ENCODE measurements at places on chromosomes 12 and 14.

DNA sequence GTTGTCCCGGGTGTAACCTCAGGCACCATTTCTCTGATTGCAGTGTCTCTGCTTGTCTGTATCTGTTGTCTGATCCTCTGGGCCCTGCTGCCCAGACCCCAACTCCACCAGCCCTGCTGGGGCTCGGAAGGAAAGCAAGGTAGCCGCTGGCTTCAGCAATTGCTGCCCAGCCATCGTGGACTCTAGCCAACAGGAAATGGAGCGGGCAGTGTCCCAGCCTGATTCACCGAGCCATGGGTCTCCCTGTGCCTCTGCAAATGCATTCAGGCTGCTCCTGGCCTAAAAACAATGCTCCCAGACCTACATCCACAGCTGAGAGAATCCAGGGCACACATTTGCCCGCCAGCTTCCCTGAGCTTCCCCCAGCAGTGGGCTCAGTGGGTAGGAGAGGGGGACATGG, 9.2 kb downstream of the TUNAR start:
- DNase-seq: no peak

GRCh38 chr12:71085575-71085974, 72.2 kb downstream of the TSPAN8 start:
- DNase-seq: no peak

DNA sequence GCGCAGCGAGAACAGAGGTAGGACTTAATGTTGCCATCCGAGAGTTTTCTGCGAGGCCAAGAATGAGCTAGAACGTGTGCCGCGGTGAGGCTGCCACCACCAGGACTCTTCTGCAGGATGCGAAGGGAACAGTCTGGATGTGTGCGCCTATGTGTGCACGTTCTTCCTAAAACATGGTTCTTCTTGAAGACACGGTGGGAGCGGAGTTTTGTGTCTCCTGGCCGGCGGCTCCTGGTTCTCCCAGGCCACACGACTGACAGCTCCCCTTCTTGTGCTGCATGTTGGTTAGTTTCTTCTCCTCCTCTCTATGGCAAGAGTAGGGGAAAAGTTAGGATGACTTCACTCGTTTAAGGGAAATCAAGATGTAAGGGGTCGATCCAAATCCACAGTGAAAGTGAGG, 56.2 kb upstream of the CORO1C start:
- no peak for DNase-seq

- no peak for DNase-seq
These were observed 13.5 kb downstream of the CPSF2 start for GRCh38 chr14:92135269-92135668.

DNA sequence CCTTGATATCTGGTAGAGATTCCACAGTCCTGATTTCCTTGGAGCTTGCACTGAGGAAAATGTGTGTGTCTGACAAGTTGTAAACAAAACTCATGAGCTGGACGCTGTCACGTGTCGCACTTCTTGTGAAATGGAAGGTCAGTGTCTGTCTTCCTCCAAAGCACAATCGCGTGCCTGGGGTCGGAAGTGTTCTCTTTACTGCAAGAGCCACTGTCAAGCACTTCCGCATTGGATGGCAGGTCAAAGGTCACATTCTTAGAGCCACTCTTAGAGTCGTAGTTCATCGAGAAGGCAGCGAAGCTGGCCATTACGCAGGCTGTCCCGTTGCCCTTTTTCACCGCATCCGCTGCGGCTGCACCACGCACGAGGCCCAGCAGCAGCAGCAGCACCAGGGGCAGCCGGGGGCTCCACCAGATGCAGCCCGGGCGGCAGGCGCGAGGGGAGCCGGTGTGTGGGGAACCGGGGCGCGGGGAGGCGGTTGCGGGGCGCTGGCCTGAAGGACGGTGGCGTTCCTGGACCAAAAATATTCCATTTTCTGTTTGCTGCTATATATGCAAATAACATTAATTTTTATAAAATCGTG, 45.0 kb downstream of the LRTM2 start:
- no peak for DNase-seq

DNA sequence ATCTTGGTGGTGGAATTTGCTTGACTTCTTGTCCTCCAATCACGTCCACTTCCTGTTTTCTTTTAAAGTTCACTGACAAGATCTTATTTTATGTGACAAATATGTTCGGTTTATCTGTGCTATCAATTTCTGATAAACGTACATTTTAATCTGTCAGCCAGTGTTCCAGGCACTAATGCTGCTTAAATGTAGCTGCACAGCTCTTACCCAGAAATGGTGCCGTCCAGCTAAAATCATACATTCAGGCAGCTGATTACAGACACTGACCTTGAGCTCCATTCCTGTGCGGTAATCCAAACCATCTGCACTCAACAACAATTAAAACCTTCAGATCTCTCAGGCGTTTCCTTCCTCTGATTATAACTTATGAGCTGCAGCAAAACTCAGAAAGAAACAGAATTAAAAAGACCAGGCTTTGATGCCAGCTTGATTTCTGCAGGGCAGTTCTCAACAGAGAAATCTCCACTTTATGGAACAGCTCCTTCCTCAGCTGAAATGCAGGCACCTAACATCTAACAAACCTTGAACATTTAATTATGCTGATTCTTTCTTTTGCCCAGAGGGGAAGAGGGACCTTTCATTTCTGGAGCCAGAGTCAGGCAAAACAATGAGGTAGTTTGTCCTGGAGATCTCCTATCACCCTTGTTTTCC, 26.4 kb upstream of the RASSF3 start:
- no peak for DNase-seq

DNA sequence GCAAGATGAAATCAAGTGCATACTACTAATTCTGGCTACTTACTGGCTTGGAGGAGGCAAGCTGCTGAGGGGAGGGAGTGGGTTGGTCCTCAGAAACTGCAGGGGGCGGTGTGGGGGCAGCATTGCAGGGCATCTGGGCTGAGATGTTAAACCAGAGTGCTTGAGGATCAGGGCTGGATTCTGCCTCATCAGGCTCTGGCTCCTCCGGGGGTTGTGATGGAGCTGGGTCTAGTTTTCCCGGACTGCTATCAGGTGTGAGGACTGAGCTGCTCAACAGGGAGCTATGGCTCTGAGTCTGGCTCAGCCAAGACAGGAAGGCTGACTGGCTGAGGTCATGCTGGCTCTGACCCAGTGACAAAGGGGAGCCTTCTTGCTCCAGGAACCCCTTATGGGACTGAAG, 28.6 kb downstream of the BAZ2A start:
- DNase-seq: no peak

DNA sequence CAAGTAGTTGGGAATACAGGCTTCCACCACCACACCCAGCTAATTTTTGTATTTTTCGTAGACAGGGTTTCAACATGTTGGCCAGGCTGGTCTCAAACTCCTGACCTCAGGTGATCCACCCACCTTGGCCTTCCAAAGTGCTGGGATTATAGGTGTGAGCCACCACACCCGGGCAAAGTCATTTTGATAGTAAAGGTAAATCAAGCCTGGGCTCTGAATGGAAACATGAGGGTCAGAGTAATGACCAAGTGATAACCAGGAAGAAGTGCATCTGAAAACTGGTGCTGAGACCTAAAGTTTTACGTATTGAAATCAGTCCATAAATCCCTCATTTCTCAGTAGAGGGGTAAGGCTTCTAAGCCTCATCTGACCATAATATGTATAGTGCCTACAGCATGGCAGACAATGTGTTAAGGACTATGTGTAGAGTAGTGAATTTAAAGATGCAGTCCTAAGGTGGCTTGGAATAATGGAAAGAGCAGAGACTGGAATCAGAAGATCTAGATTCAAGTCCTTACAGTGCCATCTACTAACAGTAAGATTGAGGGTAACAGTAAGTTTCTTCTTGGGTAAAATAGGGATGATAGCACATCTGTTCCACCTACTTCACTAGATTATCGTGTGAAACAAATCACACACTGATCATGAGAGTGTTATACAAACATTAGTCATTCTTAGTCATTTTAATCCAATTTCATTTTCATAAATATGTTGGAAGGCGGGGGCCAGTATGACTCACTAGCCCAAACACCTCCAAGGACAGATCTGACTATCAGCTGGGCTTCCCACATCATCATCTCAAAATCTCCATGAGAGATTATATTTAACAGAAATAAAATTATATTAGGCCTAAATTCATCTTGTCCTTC, 11.2 kb downstream of the MAP4K5 start:
- peak; percentile 76 for DNase-seq

- DNase-seq: no peak
These were observed 74.9 kb downstream of the PDE3A start for GRCh38 chr12:20443255-20443654.

DNA sequence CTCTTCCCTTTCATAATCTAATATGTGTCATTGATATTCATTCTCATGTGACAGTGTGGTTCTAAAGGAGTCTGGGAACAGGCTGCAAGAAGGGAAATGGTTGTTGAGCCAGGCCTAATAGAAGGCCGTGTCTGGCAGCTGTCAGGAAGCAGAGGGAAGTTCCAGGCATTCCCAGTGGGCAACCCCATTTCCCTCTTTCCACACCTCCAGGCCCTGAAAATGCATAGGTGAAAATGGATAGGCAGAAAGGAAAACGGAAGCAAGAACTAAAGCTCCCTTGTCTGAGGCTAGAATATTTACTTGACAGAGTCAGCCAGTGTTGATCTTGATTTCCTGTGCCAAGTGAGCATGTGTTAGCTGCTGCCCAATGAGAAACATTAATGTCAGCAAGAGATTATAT, 97.7 kb downstream of the PPM1A start:
- DNase-seq: no peak

DNA sequence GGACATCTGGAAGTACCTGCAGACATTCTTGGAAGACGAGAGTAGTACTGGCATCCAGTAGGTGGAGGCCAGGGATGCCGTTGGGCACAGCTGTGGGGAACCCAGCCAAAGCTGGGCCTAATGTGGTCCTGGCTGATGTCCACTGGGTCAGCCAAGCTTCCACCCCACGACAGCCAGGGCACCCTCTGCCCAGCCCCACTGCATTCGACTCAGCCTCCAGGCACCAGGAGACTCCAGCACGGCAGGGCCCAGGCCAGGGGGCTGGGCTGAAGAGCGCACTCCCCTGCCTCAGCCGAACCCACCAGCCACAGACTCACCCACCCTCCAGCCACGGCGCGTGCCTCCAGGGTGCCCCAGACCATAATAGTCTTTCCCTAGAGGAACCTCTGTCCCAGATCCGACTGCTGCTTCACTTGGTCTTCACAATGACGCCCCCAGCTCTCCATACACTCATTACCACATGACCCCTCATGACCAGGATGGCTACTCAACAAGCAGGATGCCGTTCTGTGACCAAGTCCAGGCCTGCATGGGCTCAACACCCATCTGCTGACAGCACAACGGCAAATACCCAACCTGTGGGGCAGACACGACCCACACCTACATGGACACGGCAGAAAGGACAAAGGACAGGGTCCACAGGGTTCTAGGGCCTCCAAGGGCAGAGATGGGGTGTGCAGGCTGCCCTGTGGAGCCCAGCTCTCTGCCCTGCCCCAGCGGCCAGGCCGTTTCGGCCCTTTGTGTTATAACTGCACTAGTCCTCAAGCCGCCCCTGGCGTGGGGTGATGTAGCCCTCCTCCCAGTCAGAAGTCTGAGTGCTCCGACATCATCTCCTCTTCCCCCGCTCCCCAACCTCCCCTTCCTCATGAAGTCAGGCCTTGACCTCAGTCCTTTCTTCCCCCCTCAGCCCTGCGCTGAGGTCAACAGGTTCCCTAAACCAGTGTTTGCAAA, 22.8 kb downstream of the ITPK1 start:
- DNase-seq: no peak

- no peak for DNase-seq
These were observed 1.3 kb downstream of the DDN start for GRCh38 chr12:48997719-48998496.

DNA sequence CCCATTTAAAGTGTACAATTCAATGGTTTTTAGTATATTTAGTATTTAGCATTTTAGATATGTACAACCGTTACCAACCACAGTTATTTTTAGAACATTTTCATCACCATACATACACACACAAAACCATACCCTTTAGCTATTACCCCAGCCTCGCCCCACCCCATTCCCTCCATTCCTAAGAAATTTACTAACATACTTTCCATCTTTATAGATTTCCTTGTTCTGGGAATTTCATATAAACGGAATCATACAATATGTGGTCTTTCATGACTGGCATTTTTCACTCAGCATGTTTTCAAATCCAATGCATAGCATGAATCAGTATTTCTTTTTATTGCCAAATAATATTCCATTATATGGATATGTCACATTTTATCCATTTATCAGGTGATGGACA, 101.5 kb downstream of the TAOK3 start:
- DNase-seq: no peak

GRCh38 chr12:111201036-111201435, 167.9 kb downstream of the PHETA1 start:
- DNase-seq: no peak

GRCh38 chr14:91396959-91397815, 20.4 kb downstream of the CCDC88C start:
- peak; percentile 38 for DNase-seq

DNA sequence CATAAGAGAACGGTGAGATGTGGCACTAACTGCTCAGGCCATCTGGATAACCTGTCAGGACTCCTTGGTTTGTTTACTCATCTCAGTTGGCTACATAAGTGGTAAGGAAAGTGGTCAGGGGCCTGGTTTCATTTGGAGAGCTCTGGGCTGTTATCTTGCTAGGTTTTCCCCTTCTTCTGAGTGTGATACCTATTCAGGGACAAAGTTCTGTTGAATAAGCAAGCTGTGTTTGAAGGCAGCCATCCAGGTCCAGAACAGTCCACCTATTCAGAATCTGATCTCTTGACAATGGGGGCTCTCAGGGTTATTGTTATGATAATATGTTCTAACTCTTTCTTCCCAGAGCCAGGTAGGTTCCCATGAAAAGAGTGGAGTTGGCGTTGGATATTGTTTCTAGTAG, 194.9 kb downstream of the PAH start:
- no peak for DNase-seq

- no peak for DNase-seq
These were observed 4.0 kb upstream of the KCNH3 start for GRCh38 chr12:49534731-49535278.

GRCh38 chr14:70858641-70859040, 48.6 kb upstream of the PCNX1 start:
- no peak for DNase-seq

- DNase-seq: no peak
These were observed 581.5 kb upstream of the TMEM132C start for GRCh38 chr12:127685491-127685890.

GRCh38 chr14:75372260-75372659, 55.6 kb upstream of the JDP2 start:
- DNase-seq: peak; percentile 21

- no peak for DNase-seq
These were observed 24.5 kb upstream of the OVCH1 start for GRCh38 chr12:29521951-29522350.

- DNase-seq: no peak
These were observed at the start of gene AKAP6 for GRCh38 chr14:32329146-32329545. AKAP6 (plus strand) TSS chr14:32329298; CDS start chr14:32433494, 104,196 bp downstream.

GRCh38 chr12:53577941-53578352, 48.2 kb downstream of the ATF7 start:
- DNase-seq: no peak

GRCh38 chr14:95039259-95039992, 117.9 kb downstream of the DICER1 start:
- DNase-seq: no peak

- no peak for DNase-seq
These were observed 40.2 kb upstream of the NT5DC3 start for GRCh38 chr12:103881261-103881660.
